HS-27A (cell line): ENCODE measurements at places on chromosomes 6 and 20.

GRCh38 chr6:7268816-7269555 is 44.0 kb downstream of the SSR1 start:
- DNase-seq = no peak

- no peak for DNase-seq
Measured at GRCh38 chr20:19789446-19789845, 31.4 kb downstream of the RIN2 start.

DNA sequence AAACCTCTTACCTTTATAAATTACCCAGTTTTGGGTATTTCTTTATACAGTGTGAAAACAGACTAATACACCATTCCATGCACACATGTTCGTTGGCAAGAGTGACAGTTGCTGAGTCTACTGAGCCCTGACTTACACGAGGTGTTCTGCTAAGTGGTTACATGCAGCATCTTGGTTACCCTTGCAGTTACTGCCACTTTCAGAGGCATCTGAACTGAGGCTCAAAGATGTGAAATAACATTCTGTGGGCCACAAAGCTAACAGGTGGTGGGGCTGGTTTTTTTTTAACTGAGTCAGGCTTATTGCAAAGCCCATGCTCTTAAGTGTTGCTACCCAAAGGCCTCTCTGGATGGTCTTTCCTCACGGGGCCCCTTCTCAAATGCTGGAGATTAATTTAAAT is 54.4 kb upstream of the GTSF1L start:
- DNase-seq = no peak

DNA sequence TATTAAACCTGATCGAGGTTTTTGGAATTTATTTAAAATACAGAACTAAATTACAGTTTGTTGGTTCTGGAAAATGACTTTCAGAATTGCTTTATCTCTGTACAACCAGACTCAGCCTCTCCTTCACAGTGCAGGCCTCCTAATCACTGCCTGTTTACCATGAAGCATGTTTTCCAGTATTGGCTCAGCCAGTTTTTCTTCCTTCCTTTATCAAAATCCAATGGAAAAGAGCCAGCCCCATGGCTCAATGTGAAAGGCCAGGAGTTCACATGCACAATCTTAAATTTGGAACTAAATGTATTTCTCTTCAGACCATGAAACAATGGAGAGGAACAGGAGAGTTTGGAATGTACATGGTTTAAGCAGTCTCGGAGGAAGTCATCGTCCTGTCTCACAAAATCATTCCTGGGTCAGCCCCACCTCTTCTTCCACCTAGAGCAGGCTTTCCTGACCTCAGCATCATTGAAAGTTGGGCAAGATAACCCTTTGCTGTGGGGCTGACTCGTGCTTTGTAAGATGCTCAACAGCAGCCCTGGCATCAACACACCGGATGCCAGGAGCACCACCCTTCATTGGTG is 680.9 kb upstream of the AGPAT4 start:
- DNase-seq = no peak

- DNase-seq = no peak
Measured at GRCh38 chr6:45478240-45478639, 100.5 kb upstream of the SUPT3H start.

DNA sequence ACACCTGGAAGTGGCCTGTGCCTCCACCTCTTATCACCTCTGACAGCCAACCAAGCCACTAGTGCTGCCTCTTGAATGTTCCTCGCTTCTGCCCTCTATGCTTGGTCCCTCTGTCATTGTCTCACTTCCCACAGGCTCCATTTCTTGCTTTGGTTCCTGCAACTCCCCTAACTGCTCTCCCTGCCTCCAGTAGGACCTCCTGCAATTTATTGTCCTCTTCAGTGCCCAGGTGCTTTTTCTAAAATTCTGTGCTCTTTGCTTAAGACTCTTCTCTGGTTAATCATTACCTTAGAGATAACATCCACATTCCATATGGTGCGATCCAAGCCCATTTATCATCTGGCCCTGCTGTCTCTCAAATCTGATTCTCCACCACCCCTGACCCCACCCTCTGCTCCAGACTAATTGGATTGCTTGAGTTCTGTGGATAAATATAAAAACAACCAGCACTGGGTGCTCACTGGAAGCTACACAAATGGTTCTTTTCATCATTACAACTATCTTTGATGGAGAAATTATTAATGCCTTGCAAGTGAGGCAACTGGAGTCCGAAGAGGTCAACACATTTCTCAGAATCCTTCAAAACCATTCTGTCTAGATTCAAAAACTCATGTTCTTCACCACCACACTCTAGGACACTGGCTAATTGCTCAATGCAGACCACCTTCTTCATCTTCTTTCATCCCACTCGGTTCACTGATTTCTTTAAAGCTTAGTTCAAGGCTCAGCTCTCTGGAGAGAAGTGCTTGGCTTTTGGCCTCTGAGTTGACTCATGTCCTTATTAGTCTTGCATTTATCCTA is 47.2 kb downstream of the FOXA2 start:
- no peak for DNase-seq

- no peak for DNase-seq
Measured at GRCh38 chr6:168268755-168269154, 50.8 kb downstream of the DACT2 start.

GRCh38 chr6:144360401-144360800 is 75.3 kb downstream of the UTRN start:
- DNase-seq = no peak

DNA sequence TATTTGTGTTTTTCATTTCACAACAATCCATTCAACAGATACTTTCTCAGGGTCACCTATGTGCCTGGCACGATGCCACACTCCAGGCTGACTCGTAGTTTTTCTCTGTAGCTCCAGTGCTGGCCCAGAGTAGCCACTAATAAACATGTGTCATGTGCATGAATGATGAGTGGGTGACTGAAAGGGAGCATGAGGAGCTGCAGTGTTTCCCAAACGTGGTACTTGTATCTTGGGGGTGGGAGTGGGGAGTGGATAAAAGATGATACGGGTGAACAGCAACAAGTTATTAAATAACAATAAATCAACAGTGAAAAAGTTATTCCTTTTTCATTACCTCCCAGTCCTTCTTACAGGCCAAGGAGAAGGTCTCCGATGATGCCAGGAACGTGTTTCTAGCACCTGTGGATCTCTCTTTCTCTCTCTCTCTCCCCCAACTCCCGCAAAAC is 17.1 kb downstream of the SRXN1 start:
- no peak for DNase-seq

GRCh38 chr6:113558431-113558830 is 298.7 kb upstream of the MARCKS start:
- DNase-seq = no peak

- no peak for DNase-seq
Measured at GRCh38 chr6:129130959-129131681, 248.2 kb downstream of the LAMA2 start.

DNA sequence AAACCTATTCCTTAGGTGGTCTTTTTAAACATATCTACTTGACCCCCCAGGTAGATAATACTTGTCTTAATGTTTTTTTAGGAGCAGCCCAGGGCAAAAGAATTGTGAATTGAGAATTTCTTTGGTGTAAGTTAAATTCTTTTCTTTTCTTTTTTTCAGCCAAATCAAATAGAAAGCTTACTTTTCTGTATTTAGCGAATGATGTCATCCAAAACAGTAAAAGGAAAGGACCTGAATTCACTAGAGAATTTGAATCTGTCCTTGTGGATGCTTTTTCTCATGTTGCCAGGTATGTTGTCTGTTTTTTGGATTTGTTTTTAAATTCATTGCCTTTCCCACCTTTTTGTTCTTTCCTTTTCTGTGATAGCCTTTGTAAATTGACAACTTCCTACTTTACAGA is 6.7 kb downstream of the RPRD1B start:
- no peak for DNase-seq
